Natural killer cell treated with Interleukin-12 subunit alpha and Interleukin-12 subunit beta and Interleukin-15 and Interleukin-18, amount 100 ng/mL, for 72 hours (primary cell): ENCODE measurements at places on chromosomes 4 and X. TPM values are rescaled to one million over a fixed set of nuclear protein-coding genes. Genes with fewer than 3 reads are reported as not detected.
A peak's percentile ranks its signal among the peaks of the same experiment; 100 is the strongest.

- no peak overlapping the region for H3K4me3 ChIP-seq
- no peak overlapping the region for H3K27ac ChIP-seq
- DNase-seq: no peak
- H3K27me3 ChIP-seq: no peaks in the 10 kb centered on the region
Measured at GRCh38 chr4:100782356-100782755, 264.5 kb upstream of the EMCN start.

DNA sequence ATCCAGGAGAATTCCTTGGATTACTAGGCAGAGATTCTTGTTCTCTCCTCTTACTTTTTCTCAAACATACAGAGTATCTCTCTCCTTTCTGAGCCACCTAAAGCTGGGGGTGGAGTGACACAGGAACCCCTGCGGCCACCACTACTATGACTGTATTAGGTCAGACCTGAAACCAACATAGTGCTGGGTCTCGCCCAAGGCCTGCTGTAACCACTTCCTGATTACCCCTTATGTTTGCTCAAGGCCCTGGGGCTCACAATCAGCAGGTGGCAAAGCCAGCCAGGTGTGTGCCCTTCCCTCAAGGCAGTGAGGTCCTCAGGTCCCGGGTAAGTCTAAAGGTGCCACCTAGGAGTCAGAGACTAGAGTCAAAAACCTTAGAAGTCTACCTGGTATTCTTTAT is 166.4 kb downstream of the PARM1 start:
- H3K27ac ChIP-seq: no peak overlapping the region
- no peaks in the 10 kb centered on the region for H3K27me3 ChIP-seq
- no peak overlapping the region for H3K4me3 ChIP-seq
- no peak for DNase-seq

The ZMAT1 gene
- 2.1 TPM for total RNA-seq

The LRCH2 gene
- not detected for total RNA-seq

- no peaks in the 10 kb centered on the region for H3K4me1 ChIP-seq
- no peaks in the 10 kb centered on the region for H3K27me3 ChIP-seq
- no peaks in the 10 kb centered on the region for H3K36me3 ChIP-seq
Measured at GRCh38 chr4:87465739-87466366, 43.5 kb downstream of the NUDT9 start.

DNA sequence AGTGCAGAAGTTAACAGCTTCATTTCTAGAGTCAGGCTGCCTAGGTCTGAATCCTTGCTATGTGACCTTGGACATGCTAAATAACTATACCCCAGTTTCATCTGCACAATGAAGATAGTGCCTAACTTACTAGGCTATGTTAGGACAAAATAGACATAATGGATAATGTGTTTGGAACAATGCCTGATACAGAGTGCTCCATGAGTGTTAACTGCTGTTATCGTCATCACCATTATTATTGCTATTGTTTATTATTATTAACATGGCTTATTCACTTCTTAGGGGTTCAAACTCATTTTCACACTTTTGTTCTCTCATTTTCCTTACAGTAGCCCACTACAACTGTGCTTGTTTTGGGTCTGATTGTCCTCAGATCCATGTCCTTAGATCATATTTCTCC is 467.7 kb downstream of the SH2D1A start:
- no peak overlapping the region for H3K27ac ChIP-seq
- H3K4me3 ChIP-seq: no peak overlapping the region
- H3K4me1 ChIP-seq: no peaks in the 10 kb centered on the region
- H3K36me3 ChIP-seq: no peaks in the 10 kb centered on the region
- no peaks in the 10 kb centered on the region for H3K27me3 ChIP-seq
- DNase-seq: no peak

DNA sequence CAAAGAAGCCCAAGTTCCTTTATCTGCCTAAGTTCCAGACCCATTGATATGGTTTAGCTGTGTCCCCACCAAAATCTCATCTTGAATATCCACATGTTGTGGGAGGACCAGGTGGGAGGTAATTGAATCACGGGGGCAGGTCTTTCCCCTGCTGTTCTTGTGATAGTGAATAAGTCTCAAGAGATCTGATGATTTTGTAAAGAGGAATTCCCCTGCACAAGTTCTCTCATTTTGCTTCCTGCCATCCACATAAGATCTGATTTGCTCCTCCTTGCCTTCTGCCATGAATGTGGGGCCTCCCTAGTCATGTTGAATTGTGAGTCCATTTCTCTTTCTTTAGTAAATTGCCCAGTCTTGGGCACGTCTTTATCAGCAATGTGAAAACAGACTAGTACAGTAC is 860.2 kb downstream of the FSTL5 start:
- no peaks in the 10 kb centered on the region for H3K4me1 ChIP-seq
- no peak overlapping the region for H3K4me3 ChIP-seq
- DNase-seq: no peak
- no peaks in the 10 kb centered on the region for H3K36me3 ChIP-seq

GRCh38 chrX:121931567-121931966 is 884.2 kb downstream of the GLUD2 start:
- H3K27ac ChIP-seq: no peak overlapping the region
- H3K4me1 ChIP-seq: no peaks in the 10 kb centered on the region
- no peak overlapping the region for H3K4me3 ChIP-seq
- no peaks in the 10 kb centered on the region for H3K27me3 ChIP-seq

- no peak overlapping the region for H3K4me3 ChIP-seq
- no peaks in the 10 kb centered on the region for H3K27me3 ChIP-seq
- no peak for DNase-seq
- no peaks in the 10 kb centered on the region for H3K36me3 ChIP-seq
- no peaks in the 10 kb centered on the region for H3K4me1 ChIP-seq
Measured at GRCh38 chrX:139720136-139720535, 12.2 kb upstream of the MCF2 start.

GRCh38 chrX:23524467-23524866 is 142.8 kb upstream of the PRDX4 start:
- no peak overlapping the region for H3K4me3 ChIP-seq
- H3K27me3 ChIP-seq: peaks cover 8% of the 10 kb centered on the region
- H3K36me3 ChIP-seq: no peaks in the 10 kb centered on the region
- no peak overlapping the region for H3K27ac ChIP-seq
- H3K4me1 ChIP-seq: no peaks in the 10 kb centered on the region

- no peaks in the 10 kb centered on the region for H3K36me3 ChIP-seq
- DNase-seq: no peak
- H3K27me3 ChIP-seq: no peaks in the 10 kb centered on the region
- no peaks in the 10 kb centered on the region for H3K4me1 ChIP-seq
- H3K27ac ChIP-seq: no peak overlapping the region
- no peak overlapping the region for H3K4me3 ChIP-seq
Measured at GRCh38 chr4:103496800-103497199, 223.0 kb downstream of the TACR3 start.

The IL2RG gene
- 512 TPM for total RNA-seq

The AMTN gene
- total RNA-seq: not detected

DNA sequence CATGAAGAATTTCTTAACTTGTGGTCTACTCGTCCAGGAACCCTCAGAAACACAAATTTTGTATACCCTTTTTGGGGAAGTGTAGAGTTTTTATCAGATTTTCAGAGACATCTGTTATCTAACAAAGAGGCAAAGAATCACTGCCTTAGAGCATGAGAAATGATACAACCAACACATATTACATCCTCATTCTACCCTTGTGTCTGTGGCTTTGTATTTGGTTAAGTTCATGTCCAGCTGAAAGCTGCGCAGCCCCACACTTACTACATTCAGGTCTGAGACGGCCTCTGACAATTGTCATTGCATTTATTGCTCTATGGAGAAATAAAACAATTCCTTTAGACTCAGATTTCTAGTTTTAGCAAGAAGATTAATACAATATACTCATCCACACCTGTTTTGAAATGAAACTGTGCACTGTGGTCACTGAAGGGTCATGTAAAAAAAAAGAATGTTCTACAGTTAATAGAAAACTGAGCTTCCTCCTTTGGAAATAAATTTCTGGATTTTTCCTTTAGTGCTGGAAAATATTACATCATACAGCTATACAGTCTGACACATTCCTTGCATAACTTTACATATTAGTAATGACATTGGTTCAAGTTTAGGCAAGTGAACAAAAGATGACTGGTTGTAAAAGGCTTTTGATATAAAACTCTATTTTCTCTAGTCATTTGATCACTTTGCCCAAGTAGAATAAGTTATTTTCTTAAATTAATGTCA is 39.8 kb downstream of the GLRB start:
- no peak overlapping the region for H3K27ac ChIP-seq
- peaks cover 4% of the 10 kb centered on the region for H3K36me3 ChIP-seq
- H3K27me3 ChIP-seq: no peaks in the 10 kb centered on the region
- no peaks in the 10 kb centered on the region for H3K4me1 ChIP-seq
- no peak for DNase-seq

DNA sequence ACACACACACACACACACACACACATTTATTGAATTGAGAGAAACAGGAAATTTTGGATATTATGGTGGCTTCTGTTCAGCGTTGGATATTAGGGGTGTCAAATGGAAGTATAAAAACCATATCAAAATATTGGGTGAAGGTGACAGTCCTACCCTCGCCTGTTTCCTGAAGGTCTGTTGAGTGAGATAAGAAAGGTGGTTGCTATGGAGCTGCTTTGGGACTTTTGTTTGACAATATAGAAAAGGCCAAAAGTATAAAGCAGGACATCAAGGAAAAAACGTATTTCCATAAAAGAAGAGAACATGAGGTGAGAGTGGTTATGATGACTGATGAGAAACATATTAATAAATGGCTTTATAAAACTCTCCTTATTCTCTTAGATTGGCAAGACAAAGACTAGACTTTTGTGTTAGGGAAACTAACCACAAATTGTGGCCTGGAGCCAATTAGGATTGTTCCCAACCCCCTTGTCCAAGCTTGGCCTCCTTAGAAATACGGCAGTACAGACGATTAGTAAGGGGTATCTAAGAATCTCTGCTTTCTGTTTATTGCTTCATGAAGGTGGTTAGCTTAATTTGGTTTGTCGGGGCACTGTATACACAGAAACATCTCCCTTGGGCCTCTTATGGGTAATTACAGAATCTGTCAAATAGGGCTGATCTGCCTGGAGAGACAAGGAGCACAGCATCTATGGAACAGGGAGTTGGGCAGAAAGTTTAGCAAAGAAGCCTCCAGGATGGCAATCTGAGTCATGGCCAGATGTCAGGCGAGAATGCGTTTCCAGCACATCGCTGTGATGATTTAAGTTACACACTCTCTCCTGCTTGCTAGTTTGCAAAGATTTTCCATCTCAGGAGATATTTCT is 198.0 kb downstream of the CBR4 start:
- DNase-seq: no peak
- H3K36me3 ChIP-seq: no peaks in the 10 kb centered on the region
- peaks cover 6% of the 10 kb centered on the region for H3K4me1 ChIP-seq
- peaks cover 15% of the 10 kb centered on the region for H3K27me3 ChIP-seq
- no peak overlapping the region for H3K4me3 ChIP-seq
- no peak overlapping the region for H3K27ac ChIP-seq

- peak overlapping the region; percentile 98 for H3K27ac ChIP-seq
- peak overlapping the region; percentile 98 for H3K4me3 ChIP-seq
- DNase-seq: no peak
- peaks cover 63% of the 10 kb centered on the region for H3K4me1 ChIP-seq
- peaks cover 25% of the 10 kb centered on the region for H3K36me3 ChIP-seq
Measured at GRCh38 chrX:71107762-71108360, 1.3 kb upstream of the CXorf65 start.

The DRD5 gene
- total RNA-seq: not detected

The TEX13C gene
- not detected for total RNA-seq

DNA sequence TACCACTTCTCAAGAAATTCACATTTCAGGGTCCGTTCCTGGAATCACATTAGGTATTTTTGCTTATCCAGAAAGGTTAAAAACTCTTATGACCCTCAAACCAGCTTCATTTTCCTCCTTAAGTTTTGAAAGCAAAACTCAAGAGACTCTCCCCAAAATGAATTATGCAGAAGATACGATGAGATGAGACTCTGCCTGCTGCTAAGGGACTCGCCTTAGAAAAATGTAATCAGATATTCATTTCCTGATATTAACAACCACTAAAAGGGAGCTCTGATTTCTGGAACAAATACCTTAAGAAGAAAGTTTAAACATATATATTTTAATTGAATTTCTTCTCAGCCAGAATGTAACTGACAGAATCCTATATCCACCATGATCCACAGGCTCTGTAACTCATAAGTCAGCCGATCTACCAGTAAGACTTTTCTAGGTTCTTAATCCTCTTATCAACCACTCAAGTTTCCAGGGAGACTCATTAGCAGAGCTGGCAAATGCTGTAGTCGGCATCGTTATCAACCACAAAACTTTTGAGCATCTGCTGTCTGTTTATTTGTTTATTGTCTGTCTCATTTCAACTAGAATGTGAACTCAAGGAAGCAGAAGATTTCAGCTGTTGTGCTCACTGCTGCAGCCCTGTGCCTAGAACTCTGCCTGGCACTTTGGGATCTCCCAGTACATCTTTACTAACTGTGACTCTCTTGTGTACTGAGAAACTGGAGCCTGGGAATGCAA is 112.5 kb downstream of the LDB2 start:
- peaks cover 3% of the 10 kb centered on the region for H3K27me3 ChIP-seq
- no peaks in the 10 kb centered on the region for H3K36me3 ChIP-seq
- no peak overlapping the region for H3K27ac ChIP-seq
- no peak overlapping the region for H3K4me3 ChIP-seq
- DNase-seq: no peak

The PNMA6F gene
- not detected for total RNA-seq

DNA sequence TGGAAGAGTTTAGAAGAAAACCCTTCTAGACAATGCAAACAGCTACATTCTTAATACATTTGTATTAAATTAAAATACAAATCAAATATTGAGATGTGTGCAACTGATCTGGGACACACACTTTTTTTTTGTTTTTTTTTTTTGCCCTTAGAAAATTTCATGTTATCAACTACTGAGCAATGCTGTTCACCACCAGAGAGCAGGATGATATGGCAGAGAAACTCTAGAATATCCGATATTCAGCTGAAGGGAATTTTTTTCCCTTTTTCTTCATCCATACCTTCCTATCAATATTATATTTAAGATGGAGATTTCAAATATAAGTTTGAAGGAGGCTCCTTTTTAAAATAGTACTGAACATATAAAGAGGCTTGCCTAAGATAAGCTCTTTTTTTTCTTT is 1.0 kb downstream of the NDST3 start:
- peaks cover 6% of the 10 kb centered on the region for H3K36me3 ChIP-seq
- H3K4me3 ChIP-seq: no peak overlapping the region
- no peak overlapping the region for H3K27ac ChIP-seq
- no peaks in the 10 kb centered on the region for H3K4me1 ChIP-seq
- H3K27me3 ChIP-seq: peaks cover 22% of the 10 kb centered on the region

- H3K4me1 ChIP-seq: no peaks in the 10 kb centered on the region
- no peaks in the 10 kb centered on the region for H3K27me3 ChIP-seq
- H3K4me3 ChIP-seq: no peak overlapping the region
- no peak for DNase-seq
Measured at GRCh38 chr4:46462733-46463132, 72.8 kb upstream of the GABRA2 start.

DNA sequence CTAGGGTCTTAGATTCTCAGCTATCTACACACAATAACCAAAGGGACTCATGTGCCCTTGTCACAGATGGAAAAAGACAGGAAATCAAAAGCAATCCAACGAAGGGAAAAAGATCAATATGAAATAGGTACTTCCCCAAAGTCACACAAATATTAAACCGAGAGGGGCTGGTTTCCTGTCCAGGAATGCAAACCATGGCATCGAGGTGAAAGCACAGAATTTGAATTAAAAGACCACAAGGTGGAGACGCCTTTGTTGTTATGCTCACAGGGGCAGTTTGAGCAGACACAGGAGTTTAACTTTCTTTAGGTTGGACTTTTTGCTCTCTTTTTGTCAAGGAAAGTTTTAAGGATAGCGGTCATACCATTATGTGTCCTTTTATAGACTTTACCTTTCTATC is 14.3 kb downstream of the H2BW1 start:
- no peaks in the 10 kb centered on the region for H3K36me3 ChIP-seq
- H3K4me3 ChIP-seq: no peak overlapping the region
- no peak for DNase-seq

The UFSP2 gene
- 22.7 TPM for total RNA-seq

GRCh38 chr4:140724760-140725159 is 31.4 kb downstream of the TBC1D9 start:
- H3K4me3 ChIP-seq: no peak overlapping the region
- peaks cover 8% of the 10 kb centered on the region for H3K4me1 ChIP-seq
- DNase-seq: no peak
- H3K27ac ChIP-seq: no peak overlapping the region
- H3K36me3 ChIP-seq: no peaks in the 10 kb centered on the region
